Epithelial cell of proximal tubule (primary cell): ENCODE measurements at places on chromosomes 2 and 18. TPM values are rescaled to one million over a fixed set of nuclear protein-coding genes. Genes with fewer than 3 reads are reported as not detected.

CTNNA2 gene
- 0.06 and 0.36 TPM in 2 replicates for total RNA-seq

DTNA gene
- total RNA-seq, result 7.5 and 15.2 TPM in 2 replicates

KIDINS220 gene
- 17.4 and 27.0 TPM in 2 replicates for total RNA-seq

VPS4B gene
- 32.1 and 42.9 TPM in 2 replicates for total RNA-seq

STK39 gene
- total RNA-seq, result 32.3 and 46.0 TPM in 2 replicates

CYTIP gene
- total RNA-seq, result 1.3 and 4.8 TPM in 2 replicates

KCNJ13 gene
- total RNA-seq, result not detected in 2 replicates

TRIM43 gene
- total RNA-seq, result not detected in 2 replicates
